ENCODE measurements at places on chromosomes 5 and 9.

GRCh38 chr5:181042036-181042713, 2.1 kb downstream of the BTNL9 start:
- DNase-seq: no peak

DNA sequence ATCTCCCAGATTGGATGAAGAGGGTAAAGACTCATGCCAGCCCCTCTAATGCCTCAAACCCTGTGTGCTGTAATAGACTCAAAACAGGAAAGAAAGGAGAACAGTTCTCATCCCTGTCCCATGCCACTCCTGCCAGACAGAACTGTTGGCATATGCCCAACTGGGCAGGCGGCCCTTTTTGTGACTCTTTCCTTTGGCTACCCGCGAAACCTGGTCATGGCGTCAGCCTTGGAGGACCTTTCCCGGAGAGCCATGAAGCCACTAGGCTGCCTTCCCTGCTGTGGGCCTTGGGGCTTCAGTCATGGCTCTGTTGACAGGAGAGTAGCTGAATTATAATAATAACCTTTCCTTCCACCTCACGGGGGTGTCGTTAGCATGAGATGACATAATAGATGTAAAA, 75.9 kb upstream of the SEMA6A start:
- no peak for DNase-seq

DNA sequence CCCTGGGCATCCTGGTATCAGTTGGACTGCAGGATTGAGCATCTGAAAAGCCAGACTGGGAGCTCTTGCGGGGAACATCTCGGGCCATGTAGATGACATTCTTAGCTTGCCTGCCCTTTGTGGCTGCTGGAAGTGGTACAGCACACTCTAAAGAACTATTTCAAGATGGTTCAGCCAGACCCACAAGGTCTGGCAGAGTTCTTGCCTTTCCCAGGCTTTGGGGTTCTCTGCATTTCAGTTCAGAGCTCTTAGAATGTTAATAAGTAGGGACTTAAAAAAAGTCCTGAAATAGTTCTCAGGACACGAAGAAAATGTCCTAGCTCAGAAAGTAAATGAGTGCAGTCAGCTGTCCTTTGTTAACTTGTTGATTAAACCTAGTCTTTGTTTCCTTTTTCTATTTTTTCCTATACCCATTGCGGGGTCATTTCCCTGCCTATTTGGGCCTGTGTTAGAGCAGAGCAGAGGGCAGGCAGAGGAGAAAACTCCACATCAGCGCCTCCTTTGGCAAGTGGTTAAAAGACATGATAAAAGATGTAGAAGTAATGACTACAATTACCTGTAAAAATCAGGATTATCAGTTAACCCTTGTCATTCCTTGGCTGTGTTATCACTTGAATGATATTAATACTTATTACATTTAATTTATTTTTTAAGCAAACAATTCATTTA, 291.5 kb downstream of the ZSWIM6 start:
- DNase-seq: no peak

DNA sequence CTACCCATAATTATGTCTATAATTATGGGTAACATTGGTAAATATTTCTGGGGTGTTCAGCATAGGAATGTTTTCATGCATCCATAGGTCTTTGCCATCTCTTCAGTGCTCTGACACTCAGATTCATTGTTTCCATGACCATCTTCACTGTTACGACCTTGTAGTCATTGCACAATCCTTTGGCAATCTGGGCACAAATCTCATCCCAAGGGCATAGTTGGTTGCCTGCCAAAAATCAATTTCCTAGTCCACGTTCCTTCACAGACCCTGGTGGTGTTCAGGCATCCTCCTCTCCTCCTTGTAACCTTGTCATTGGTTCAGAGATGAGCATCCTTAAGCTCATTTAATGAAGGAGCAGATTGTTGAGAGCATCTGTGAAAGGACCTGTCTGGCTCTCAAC, 1400.7 kb downstream of the CDH12 start:
- DNase-seq: no peak

GRCh38 chr5:66066826-66067225, 77.3 kb upstream of the SREK1 start:
- no peak for DNase-seq

- no peak for DNase-seq
Observed at GRCh38 chr5:68657055-68657961, 436.5 kb upstream of the SLC30A5 start.

GRCh38 chr5:120624021-120624563, 160.0 kb downstream of the PRR16 start:
- no peak for DNase-seq

DNA sequence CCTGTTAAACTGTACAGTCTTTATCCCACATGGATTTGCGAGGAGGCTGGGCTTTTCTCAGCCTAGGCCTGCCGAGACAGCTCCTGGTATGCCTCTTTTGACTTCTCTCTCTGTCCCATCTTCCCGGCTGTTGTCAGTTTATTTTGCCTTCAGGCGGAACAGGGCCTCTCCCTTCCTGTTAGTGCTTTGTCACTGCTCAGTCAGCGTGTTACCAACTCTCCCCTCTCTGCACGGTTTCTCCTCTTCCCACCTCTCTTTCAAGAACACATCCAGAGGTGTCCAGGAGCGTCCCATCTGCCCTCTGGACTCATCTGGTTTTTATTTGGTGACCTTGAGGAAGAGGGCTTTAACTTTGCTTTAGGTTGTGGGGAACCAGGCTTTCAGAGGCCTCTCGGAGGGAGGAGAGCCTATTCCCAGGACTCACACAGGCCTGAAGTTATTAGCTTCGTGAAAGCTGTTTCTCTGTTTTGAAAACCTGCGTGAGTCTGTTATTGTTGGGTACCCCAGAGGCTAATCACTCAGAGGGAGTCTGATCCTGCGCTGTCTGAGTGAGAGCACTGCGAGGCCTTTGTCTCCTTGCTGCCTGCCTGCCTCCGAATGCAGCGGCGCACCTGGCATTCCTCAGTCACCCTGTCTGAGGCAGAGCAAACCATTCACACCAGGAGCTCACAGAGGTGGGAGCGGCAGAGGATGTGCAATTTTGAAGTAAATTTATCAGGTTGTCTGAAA, 234.4 kb upstream of the MPDZ start:
- DNase-seq: no peak

- DNase-seq: no peak
Observed at GRCh38 chr5:285991-286557, 14.6 kb downstream of the PDCD6 start.

GRCh38 chr9:134435550-134436378, 109.5 kb downstream of the RXRA start:
- no peak for DNase-seq

DNA sequence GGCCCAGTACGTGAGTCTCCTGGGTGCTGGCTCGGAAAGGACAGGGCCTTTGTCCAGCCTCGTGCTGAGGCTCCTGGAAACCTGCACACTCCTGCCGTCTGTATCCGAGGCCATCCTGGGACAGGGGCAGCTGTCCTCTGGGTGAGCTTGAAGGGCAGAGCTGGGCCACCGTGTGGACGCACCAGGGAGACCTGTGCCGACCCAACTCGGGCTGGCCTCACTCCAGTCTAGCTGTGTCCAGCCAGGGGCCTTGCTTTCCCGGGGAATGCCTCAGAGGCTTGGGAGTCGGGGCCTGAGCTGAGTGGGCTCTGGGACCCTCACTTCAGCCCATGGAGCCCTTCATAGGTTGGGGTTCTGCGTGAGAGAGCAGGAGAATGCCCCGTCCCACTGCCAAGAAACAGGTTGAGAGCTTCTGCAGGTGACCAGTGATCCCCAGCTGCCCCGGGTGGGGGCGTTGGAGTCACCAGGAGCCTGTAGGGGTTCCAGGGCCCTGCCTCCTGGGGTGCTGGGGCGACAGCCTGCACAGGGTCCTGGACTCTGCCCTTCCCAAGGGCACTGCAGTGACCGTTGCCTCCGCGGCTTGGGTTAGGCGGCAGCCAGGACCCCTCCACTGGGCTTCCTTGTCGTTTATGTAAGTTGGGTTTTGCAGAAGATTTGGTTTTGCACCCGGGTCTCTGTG, 60.1 kb downstream of the COL5A1 start:
- no peak for DNase-seq

GRCh38 chr5:163379298-163380155, 57.9 kb upstream of the CCNG1 start:
- DNase-seq: peak; percentile 75

- DNase-seq: no peak
Observed at GRCh38 chr9:37949576-37949975, 45.6 kb upstream of the SLC25A51 start.

- DNase-seq: peak; percentile 87
Observed at GRCh38 chr5:142356716-142357468, 32.1 kb upstream of the SPRY4 start.

DNA sequence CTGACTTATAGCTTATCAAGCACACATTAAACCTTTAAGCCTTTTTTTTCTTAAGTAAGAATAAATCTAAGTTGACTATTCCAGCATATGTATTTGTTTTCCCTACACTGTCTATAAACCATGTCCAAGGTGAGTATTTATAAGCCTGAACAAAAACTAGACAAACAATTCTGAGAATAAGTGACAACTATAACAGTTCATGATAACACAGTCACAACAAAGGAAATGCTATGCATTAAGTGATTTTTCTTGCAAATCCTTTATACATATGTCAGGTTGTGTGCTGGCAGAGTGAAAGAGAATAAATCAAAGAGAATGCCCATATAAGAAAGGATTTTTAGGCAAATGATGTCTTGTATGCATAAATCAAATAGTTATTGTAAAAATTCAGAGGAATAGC, 408.8 kb upstream of the KIF2A start:
- DNase-seq: no peak

DNA sequence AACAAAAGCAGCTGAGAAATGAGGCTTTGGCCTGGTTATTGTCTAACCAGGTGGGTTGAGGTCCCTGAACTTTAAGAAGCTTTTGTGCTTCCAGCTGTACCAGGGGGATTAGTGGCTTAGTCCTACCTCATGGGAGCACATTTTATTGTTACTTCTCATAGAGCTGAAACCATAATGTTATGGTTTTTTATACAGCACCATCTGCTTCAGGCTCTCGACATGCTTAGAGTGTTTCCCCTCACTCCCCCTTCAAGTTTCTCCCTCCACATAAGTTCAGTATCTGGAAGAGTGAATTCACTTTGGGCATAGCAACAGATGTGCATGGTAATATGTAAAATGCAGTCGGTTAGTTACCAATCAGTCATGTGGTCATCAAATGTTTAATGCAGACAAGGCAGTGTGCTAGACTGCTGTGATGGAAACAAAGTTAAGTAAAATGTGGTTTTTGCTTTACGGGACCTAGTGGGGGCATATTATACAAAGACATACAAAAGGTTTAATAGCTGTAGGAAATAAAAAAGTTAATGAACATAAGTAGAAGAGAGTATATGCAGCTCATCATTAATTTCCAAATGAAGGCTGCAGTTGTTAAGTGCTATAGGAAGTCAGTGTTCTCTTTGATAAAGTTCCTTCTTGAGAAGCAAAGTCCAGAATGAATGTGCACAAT, 95.9 kb upstream of the SPRY4 start:
- no peak for DNase-seq

- no peak for DNase-seq
Observed at GRCh38 chr9:33184963-33185362, 17.8 kb upstream of the B4GALT1 start.

DNA sequence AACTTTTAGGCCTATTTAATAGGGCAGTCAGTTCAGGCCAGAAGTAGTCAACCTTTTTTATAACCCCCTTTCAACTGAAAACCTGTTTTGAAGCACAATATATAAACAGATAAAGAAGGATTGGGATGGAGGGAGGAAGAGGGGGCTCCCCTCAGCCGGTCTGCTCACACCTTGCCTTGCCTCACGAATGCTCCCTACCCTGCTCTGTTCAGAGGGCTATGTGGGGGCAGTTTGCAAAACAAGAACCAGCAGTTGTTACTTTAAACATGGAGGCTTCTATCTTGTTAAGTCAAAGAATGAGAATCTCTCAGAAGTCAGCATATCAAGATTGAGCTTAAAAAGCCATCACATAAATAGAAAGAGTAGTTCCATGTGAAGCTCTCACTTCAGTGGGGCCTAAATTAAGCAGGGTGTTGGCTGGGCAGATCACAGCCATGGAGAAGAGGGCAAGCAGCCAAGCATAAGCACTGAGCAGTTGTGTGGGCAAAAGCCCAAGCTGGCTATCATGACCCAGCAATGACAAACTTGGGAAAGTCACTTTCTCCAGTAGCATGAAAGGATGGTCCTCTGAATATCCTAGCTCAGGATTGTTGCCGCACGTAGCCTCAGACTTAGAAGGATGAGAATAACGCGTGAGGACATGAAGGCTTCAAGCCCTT, 70.6 kb downstream of the ALDH1A1 start:
- no peak for DNase-seq

DNA sequence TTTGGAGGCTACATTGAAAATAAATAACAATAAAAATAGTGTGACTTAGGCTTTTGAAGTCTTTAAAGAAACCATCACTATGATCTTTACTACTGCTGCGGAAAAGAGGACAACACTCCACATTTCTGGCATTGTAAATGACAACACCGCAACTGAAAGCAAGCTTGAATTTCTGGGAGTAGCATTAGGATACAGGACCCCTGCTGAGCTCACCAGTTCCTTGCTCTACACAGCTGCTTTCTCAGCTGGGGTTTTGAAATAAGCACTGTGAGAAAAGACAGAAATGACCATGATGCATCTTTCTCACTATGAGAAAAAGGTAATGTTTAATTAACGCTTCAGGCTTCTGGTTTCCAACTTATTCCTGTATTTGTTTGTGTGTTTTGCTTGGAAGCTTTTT, 168.0 kb downstream of the TAF11L14 start:
- no peak for DNase-seq

DNA sequence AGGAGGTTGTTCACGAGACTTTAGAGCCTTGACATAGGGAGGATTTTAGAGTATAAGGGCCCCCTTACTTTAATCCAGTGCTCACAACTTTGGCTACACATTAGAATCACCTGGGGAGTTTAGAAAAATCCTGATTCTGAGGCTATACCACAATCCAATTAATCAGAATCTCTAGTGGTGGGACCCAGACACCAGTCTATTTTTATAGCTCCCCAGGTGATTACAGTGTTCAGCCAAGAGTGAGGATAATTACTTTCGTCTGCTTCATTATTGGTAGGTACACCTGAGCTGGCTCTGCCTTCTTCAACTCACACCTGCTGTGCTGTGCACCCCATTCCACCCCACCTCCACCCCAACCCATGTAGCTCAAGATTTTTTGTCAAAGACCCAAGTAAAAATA, 141.3 kb upstream of the EPB41L4A start:
- no peak for DNase-seq

GRCh38 chr5:108367679-108368334, 14.1 kb downstream of the FBXL17 start:
- DNase-seq: no peak

DNA sequence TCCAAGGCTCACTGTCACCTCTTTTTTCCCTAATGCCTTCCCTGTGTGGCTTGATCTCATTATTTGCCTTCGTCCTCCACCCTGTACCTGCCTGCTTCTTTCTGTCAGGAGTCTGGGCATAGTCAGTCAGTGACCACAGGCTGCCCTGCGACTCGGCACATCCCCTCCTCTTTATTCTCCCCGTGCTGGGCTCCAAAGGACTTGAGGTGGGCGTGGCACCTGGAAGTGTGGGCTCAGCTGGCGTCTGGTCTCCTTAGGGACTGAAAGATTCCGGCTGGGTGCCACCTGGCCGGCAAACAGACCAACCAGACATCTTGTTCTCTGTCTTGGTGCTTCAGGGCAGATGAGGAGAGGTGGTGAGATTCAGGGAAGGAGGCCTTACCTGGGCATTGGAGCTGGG, 29.6 kb upstream of the PRDM12 start:
- DNase-seq: no peak

GRCh38 chr9:7973123-7973522, 173.5 kb upstream of the DMAC1 start:
- no peak for DNase-seq
